Left forelimb (tissue), 1 donor: ENCODE measurements at places on chromosomes 5 and 9.

- DNase-seq = no peak
These were observed 4.4 kb downstream of the MUSK start for GRCh38 chr9:110672873-110673510.

DNA sequence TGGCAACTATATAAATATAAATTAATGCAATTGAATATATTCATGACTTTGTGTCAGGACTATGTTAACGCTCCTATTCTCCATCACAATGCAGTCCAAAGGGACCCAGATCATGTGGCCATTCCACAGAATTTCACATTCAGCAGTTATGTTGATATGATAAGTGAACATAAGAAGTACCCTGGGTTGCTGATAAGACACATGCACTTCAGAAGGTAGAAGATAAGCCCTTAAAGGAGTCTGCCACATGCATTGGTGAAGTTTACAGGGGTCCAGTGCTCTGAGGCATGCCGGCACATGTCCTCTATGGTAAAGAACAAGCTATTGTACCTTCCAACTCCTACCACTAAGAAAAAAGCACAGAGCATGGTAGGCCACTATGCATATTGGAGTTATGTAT lies 76.4 kb downstream of the PHAX start:
- DNase-seq = no peak

DNA sequence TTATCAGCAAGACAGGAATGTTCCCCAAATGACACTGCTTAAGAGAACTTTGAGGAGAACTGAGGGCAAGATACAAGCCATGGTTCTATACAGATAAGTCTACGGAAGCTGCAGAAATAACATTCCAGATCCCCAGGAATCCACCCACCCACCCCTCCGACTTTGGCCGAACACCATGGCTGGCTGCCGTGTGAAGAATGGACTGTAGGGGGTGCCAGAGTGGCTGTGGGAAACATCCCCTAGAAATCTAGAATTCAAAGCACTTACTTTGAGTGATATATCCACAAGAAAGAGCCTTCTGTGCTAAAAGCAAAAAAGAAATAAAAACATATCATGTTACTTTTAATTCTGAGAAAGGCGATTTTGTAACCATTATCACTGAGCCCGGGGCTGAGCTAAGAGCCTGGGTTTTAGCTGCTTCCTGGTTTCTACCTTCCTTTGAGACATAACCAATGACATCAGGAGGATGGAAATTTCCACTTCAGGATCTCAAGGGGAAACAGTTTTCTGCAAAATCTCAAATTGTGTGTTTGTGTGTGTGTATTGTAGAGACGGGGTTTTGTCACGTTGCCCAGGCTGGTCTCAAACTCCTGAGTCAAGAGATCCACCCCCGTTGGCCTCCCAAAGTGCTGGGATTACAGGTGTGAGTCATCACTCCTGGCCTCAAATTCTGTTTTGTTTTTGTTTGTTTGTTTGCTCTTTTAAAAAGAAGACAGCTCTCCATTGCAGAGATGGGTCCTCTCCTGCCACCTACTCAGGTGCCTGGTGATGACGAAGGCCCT lies 36.4 kb downstream of the GGTA1 start:
- no peak for DNase-seq

DNA sequence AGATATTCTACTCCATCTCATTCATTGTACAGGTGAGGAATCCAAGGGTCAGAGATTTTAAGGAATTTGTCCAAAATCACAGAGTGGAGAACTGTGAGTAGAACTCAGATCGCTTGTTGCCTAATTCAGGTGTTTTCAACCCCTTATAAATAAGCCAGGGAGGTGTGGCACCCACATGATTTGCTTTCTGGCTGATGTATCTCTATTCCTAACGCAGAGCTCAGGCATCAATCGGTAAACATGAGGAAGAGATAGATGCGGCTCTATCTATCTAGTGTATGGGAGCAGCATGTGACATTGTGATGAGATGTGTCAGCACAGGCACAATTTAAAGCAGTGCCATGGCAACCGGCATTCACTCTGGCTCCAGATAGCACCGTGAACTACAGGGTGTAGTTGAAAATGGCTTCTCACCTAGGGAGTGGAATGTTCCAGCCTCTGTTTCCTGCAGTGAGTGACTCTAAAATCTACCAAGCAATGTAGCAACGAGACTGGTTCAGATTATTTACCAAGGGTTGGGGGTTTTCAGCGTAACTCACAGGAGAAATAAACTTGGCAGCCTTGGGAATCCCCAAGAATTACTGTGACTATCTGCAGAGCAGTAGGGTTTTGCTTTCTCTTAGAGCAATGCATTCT lies 53.4 kb upstream of the SUB1 start:
- no peak for DNase-seq

GRCh38 chr9:30039712-30040111 lies 2344.7 kb upstream of the ACO1 start:
- no peak for DNase-seq

DNA sequence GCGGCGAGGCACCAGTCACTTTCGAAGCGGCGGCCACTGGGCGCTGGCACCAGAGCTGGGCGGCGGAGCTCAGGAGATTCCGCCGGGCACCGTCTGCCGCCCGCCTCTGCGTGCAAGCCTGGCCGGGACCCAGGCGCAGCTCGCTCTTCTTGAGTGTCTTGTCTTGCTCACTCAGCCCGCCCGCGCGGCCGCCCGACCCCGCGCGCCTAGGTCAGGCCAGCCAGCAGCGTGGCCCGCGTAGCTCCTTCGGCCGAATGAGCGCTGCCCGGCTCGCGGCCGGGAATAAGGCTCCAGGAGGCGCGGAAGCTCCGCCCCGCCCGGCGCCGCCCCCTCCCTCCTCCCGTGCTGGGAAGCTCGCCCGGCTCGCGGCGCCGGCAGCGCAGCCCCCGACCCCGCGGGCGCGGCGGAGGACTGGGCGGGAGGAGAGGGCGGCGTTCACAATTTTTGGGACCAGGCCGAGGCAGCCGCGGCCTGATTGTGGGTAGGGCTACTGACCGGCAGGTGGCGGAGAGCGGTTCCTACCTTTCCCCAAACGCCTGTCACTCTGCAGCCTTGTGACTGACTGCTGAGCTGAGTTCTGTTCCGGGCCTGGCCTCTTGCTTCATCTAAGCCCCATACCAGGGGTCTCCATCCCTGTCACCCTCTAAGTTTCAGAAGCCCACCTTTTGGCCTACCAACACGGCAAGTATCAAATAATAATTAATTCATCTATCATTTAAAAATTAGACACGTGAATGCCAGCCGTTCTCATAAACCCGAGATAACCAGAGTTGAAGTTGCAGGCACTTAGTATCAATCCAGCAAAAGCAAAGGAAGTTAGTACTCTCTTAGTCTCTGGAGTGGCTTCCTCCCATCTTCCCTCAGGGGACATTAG lies at the start of gene HBEGF:
HBEGF (minus strand) TSS at position 256 of the 874 bp plus-strand sequence. CDS start 275 bp downstream, outside the sequence.
- DNase-seq = peak; percentile 86

- no peak for DNase-seq
These were observed 91.4 kb downstream of the LIFR start for GRCh38 chr5:38465061-38465460.

GRCh38 chr5:138714694-138715093 lies 38.5 kb upstream of the CTNNA1 start:
- no peak for DNase-seq

GRCh38 chr5:83777856-83778255 lies 57.2 kb upstream of the HAPLN1 start:
- DNase-seq = no peak

DNA sequence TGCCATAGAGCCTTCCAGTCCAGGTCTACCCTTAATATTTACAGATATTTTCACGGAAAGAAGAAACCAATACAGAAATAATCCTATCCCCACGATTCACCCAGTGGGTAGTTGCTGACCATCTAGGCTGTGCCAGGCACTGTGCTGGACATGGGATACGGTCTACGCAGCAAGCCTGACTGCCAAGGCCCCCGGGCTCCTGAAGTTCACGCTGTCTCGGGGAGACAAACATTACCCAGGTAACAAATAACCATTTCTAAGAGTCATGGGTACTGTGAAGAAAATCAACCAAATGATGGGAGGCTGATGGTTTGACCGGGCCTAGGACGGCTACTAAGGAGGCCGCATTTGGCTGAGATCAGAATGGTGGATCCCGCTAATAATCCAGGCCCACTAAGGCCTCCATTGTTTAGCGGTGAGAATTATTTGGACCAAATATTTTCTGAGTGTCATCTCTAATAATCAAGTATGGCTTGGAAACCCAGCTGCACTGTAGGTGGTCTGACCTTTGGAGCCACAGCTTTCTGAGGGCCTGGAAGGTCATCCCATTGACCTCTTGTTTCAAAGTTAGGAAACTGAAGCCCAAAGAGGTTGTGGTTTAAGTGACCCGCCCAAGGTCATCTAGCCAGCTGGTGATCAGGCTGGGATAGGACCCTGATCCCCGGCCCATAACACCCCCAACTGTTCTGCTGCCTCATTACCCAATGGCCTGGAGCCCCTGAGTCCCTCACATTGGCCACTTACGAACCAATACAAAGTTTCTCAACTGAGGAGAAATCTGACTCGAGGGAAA lies 82.4 kb downstream of the AK8 start:
- no peak for DNase-seq

- DNase-seq = no peak
These were observed 47.9 kb upstream of the CTSL start for GRCh38 chr9:87677776-87678587.

GRCh38 chr9:117596678-117597077 lies 107.5 kb upstream of the TLR4 start:
- DNase-seq = no peak

DNA sequence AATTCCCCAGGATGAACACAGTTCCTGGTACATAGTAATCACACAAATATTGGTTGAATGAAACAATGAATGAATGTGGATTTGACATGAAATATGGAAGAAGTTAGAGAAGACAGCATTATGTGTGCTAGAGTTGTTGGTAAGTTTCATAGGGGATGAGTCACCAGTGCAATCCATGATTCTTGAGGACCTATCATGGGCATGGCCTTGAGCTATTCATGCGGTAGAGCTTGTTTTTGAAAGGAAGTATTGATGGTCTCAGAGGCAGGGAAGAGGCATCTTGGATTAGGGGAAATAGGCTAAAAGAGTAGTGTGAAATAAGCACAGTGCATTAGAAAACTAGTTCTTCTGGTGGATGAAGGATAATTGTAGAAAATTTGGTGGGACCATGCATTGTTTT lies 22.1 kb downstream of the SPATA31D1 start:
- no peak for DNase-seq

DNA sequence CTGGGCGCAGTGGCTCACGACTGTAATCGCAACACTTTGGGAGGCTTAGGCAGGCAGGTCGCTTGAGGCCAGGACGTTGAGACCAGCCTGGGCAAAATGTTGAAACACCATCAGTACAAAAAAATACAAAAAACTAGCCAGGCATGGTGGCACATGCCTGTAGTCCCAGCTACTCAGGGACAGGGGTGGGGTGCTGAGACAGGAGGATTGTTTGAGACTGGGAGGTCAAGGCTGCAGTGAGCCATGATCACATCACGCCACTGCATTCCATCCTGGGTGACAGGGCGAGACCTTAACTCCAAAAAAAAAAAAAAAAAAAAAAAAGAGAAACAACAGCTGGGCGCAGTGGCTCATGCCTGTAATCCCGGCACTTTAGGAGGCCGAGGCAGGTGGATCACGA lies 23.7 kb downstream of the DCAF12 start:
- DNase-seq = no peak

DNA sequence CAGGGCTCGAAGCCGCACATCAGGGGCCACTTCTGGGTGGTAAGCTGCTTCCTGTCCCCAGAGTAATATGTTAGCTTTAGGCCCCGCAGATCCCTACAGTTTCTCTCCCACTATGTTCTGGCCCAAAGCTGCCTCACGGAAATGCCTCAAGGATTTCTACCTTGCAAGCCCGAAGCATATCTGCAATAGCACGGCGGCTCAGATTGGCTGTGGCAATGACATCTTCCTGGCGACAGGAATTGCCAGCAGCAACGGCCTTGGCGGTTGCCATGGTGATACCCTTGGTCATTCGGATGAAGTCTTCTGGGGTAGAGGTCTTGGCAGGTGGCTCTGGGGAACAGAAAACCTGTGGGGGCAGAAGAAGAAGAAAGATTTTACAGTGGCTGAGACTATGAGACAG lies 10.3 kb upstream of the TPM2 start:
- DNase-seq = no peak

DNA sequence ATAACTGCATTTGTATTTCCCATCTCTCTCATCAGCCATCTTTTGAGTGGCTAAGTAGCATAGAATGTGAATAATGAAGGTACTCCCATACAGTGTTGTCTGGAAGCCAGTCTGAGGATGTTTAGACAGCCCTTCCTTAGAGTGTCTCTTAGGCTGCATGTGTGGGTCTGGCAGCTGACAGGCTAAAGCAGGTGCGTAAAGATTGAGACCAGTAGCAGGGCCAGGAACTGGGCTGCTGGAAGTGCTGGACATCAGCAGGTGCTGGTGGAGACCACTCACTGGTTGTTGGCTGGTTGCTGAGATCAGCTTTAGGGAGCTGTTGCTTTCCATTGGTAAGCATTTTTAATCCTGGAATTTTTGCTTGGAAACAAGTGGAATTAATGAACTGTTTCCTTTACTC lies 197.5 kb downstream of the PCSK5 start:
- DNase-seq = no peak

DNA sequence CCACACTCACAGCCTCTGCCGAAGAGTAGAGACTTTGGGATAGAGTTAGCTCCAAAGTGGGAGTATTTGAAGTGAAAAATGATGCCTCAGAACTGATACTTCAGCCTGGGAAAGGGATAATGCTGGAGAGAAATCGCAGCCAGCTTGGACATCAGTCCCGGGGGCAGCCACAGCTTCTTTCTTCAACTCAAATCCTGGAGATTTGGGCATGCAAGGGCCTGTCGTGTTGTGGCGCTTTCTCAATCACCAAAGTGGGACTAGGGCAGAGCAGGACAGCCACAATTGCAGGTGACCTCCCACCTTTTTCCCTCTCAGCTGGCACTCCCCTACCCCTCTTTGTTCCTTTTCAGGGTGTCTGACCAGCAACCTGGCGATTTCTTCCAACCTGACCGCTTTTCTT lies 70.4 kb downstream of the UBAP1 start:
- DNase-seq = no peak

DNA sequence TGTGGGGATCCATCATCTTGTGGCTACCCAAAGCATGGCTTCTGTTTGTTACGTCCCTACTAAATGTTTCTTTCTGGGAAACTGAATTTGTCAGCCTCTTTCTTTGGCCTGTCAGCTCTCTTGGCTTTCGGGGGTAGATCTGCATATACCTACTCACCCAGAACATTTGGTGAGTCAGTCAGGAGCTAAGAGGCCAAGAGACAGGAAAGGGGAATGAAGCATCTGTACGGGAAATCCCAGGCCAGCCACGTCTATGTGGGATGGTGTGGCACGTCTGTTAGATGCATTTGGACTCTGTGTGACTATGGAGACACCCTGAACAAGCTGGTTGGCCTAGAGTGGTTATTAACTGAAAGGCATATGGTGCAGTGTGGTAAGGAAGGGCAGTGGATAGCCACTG lies 58.1 kb downstream of the CDO1 start:
- DNase-seq = no peak

DNA sequence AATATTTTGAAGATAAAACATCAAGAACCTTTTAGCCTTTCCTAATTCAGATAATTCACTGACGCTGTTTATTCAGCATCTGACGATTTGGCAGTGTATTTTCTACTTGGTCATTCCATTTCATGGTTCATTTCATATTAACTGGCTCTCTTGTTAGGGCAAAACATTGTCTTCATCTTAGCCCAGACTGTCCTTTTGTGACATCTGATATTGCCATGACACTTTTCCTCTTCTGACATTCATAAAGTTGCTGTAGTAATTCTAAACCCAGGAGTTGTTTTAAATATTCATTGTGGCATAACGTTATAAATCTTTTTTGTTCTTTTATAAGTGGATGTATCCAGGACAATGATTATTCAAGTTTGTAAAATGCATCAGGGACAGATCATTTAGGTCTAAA lies 1.8 kb downstream of the SCAMP1 start:
- no peak for DNase-seq
